ENCODE measurements at places on chromosomes 5 and 9. TPM values are rescaled to one million over a fixed set of nuclear protein-coding genes. Genes with fewer than 3 reads are reported as not detected.

DNA sequence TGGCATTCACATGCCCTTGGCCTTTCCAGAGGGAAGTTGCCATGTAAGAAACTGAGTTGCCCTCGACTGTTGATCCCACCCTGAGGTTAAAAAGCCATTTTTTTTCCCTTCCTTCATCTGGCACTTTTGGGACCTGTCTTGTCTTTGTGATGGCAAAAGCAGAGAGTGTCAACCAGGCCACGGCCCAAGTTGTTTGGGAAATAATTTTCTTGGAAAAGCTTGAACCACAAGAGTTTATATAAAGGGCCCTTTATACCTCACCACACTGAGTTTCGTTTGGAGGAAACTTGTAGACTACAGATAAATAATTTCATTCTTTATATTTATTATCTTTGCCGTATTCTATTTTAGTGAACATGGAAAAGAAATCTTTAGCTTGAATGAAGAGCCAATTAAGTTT is 34.3 kb downstream of the ACTBL2 start:
- peaks cover 7% of the 10 kb centered on the region for H3K4me1 ChIP-seq
- no peak for DNase-seq
- H3K27ac ChIP-seq, result no peak overlapping the region
- no peaks in the 10 kb centered on the region for H3K36me3 ChIP-seq

The STPG3 gene
- not detected for total RNA-seq

GRCh38 chr5:111922344-111922743 is 165.3 kb upstream of the NREP start:
- DNase-seq, result no peak
- no peaks in the 10 kb centered on the region for H3K4me1 ChIP-seq
- no peaks in the 10 kb centered on the region for H3K27me3 ChIP-seq

DNA sequence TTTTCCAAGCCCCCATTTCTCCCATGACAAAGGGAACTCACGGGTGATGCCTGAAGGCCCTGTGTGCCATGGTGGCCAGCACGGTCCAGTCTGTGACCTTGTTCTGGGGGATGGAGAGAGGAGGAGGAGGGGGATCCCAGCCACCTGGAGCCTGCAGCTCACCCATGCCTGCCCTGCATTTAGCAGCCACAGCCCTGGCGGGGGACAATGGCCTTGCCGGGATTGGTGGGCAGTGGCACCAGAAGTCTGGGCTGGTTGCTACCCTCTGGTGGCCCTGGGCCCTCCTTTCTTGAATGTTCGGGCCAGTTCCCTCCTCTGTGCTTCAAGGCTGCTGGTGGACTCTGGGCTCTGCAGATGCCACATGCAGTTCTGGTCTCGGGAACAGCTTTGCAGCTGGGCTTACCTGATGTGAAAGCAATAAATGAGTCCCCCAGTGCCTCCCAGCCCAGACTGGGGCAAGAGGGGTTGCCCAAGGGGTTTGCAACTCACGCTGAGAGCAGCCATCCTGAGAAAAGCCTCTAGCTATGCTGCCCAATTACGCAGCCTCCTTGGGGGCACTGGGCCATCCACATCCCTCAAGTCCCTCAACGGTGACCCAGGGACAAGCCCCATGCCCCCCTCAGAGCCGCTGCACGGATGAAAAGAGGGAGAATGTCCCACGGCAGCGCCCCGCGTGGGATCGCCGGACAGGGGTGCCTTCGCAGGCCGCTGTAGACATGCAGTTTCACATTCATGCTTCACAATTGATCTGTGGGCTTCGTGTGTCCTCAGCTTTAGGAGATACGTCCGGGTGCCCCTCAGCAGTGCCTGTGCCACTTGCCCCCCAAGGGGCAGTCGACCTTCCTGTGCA is 49.2 kb upstream of the FCN1 start:
- no peak overlapping the region for H3K27ac ChIP-seq
- peaks cover 10% of the 10 kb centered on the region for H3K27me3 ChIP-seq
- H3K4me3 ChIP-seq, result no peak overlapping the region
- no peaks in the 10 kb centered on the region for H3K4me1 ChIP-seq
- DNase-seq, result no peak
- no peaks in the 10 kb centered on the region for H3K36me3 ChIP-seq

GRCh38 chr9:71774920-71775319 is 6.6 kb upstream of the CEMIP2 start:
- peaks cover 5% of the 10 kb centered on the region for H3K4me1 ChIP-seq
- no peak overlapping the region for H3K27ac ChIP-seq
- no peak overlapping the region for H3K4me3 ChIP-seq
- no peaks in the 10 kb centered on the region for H3K27me3 ChIP-seq
- no peaks in the 10 kb centered on the region for H3K36me3 ChIP-seq
- DNase-seq, result no peak

The RORB gene
- total RNA-seq, result 0.07 TPM

The ADAMTS2 gene
- total RNA-seq, result not detected

- peak overlapping the region; percentile 85 for H3K27ac ChIP-seq
- peak; percentile 62 for DNase-seq
- H3K4me3 ChIP-seq, result peak overlapping the region; percentile 66
- H3K36me3 ChIP-seq, result peaks cover 26% of the 10 kb centered on the region
- H3K27me3 ChIP-seq, result peaks cover 2% of the 10 kb centered on the region
Observed at GRCh38 chr5:179819296-179820126, 1.2 kb upstream of the SQSTM1 start.

GRCh38 chr9:3500044-3500443 is 25.8 kb downstream of the RFX3 start:
- H3K27ac ChIP-seq, result no peak overlapping the region
- peaks cover 26% of the 10 kb centered on the region for H3K4me1 ChIP-seq
- no peaks in the 10 kb centered on the region for H3K27me3 ChIP-seq
- DNase-seq, result no peak

DNA sequence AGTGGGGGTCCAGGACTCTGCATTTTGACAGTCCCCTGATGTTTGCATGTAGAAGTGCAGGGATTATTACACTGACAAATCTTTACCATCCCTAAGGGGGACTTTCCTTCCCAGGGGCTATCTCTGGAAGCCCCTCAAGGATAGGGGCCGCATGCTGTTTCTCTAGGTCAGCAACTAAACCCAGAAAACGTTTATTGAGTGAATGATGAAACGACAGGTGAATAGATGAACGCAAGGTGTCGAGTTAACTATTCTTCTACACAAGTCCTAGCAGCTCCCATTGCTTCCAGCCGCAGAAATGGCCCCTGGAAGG is 281 bp upstream of the HSD17B4 start:
- DNase-seq, result no peak
- peak overlapping the region; percentile 92 for H3K4me3 ChIP-seq
- H3K4me1 ChIP-seq, result peaks cover 14% of the 10 kb centered on the region
- peak overlapping the region; percentile 79 for H3K27ac ChIP-seq

DNA sequence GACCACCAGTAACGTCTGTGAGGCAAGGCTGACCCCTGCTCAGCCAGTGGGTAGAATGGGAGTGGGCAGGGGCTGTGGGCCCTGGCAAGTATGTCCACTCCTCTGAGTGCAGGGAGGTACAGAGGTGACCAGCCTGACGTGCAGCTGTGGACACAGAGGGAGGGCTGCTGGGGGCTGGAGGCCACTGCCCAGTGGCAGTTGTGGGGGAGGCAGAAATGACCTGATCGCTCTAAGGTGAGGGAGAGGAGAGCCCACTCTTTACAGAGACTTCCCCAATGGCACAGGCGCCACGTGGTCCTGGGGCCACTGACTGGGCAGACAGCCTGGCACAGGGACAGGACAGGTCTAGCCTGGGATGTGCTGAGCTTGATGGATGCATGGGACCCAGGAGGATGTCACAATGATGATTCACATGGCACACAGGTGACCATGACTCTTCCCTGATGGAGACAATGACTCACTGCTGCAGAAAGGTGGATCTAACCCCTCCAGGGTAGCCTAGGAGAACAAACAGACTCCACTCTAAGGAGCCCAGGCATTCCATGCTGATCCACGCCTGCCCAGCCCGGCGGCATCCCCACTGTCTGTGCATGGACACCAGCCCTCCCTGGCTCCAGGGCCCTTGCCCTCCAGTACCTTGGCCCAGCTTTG is 7.7 kb downstream of the LPCAT1 start:
- no peak overlapping the region for H3K4me3 ChIP-seq
- no peaks in the 10 kb centered on the region for H3K27me3 ChIP-seq
- DNase-seq, result peak; percentile 21

DNA sequence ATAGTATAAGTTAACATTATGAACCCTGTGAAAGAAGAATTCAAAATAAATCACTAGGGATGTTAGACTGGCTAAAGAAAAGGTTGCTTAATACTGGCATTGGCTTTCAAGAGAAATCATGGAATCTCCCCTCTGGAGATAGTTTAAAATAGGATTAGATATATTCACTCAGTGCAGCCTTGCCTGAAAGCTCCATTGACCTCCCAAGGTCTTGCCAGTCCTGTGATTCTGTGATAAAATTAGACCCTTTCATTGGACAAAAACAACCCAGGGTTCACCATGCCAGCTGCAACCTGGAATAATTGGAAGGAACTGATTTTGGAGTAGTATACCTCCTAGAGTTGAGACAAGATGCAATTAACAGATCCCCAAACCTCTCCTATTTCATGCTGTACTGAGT is 588.1 kb upstream of the MEF2C start:
- no peak overlapping the region for H3K27ac ChIP-seq
- no peaks in the 10 kb centered on the region for H3K36me3 ChIP-seq
- no peak for DNase-seq
- H3K4me3 ChIP-seq, result no peak overlapping the region
- no peaks in the 10 kb centered on the region for H3K27me3 ChIP-seq

DNA sequence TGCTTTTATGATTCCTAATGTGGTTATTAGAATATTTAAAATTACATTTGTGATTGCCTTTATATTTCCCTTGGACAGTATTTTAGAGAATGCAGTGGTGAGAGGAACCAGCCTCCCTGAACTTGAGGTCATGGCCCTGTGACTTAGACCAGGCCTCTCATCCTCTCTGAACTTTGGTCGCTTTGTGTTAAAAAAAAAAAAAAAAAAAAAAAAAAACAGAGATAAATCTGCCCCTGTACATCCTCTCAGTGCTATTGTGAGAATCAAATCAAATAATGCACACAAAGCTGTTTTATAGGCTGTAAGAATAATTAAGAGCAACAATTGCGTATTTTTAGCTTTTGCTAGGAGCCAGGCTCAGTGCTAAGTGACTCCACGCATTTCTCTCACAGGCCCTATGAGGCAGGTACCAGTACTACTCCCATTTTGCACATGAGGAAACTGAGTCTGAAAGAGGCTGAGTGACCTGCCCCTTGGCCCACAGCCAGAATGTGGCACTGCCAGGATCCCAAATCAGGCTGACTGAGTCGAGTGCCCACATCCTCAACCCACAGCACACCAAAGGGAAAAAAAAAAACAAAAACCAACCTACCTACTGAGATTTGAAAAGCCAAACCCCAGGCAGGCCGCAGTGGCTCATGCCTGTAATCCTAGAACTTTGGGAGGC is 110.3 kb upstream of the LARP1 start:
- no peak overlapping the region for H3K27ac ChIP-seq
- DNase-seq, result no peak
- peaks cover 19% of the 10 kb centered on the region for H3K27me3 ChIP-seq
- no peak overlapping the region for H3K4me3 ChIP-seq
- peaks cover 12% of the 10 kb centered on the region for H3K4me1 ChIP-seq

GRCh38 chr9:83523684-83524083 is 14.5 kb downstream of the FRMD3 start:
- no peak for DNase-seq
- no peaks in the 10 kb centered on the region for H3K27me3 ChIP-seq
- H3K36me3 ChIP-seq, result peaks cover 3% of the 10 kb centered on the region
- no peaks in the 10 kb centered on the region for H3K4me1 ChIP-seq
- no peak overlapping the region for H3K27ac ChIP-seq
- no peak overlapping the region for H3K4me3 ChIP-seq

- no peaks in the 10 kb centered on the region for H3K27me3 ChIP-seq
- no peaks in the 10 kb centered on the region for H3K4me1 ChIP-seq
- no peak for DNase-seq
- no peak overlapping the region for H3K27ac ChIP-seq
- no peaks in the 10 kb centered on the region for H3K36me3 ChIP-seq
- H3K4me3 ChIP-seq, result no peak overlapping the region
Observed at GRCh38 chr9:98568234-98568908, 140.4 kb downstream of the GABBR2 start.

The ACOT12 gene
- total RNA-seq, result not detected

DNA sequence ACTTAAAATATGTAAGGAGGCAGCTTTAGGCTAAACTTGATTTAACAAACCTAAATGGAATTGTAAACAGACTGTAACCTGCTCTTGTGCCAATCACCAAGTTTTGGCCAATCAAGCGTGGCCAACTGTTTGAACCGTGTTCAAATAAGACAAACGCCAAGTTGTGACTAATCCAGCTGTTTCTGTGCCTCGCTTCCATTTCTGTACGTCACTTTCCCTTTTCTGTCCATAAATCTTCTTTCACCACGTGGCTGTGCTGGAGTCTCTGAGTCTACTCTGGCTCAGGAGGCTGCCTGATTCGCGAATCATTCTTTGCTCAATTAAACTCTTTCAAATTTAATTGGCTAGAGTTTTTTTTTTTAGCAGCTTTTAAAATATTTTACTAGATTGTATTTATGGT is 71.3 kb downstream of the LIX1 start:
- H3K27me3 ChIP-seq, result no peaks in the 10 kb centered on the region
- no peaks in the 10 kb centered on the region for H3K4me1 ChIP-seq
- H3K4me3 ChIP-seq, result no peak overlapping the region
- no peaks in the 10 kb centered on the region for H3K36me3 ChIP-seq
- no peak for DNase-seq

The UBQLN1 gene
- total RNA-seq, result 88.8 TPM

GRCh38 chr9:97900738-97901565 is 21.3 kb downstream of the TRMO start:
- peaks cover 55% of the 10 kb centered on the region for H3K4me1 ChIP-seq
- peaks cover 8% of the 10 kb centered on the region for H3K36me3 ChIP-seq
- H3K27ac ChIP-seq, result no peak overlapping the region
- no peaks in the 10 kb centered on the region for H3K27me3 ChIP-seq

DNA sequence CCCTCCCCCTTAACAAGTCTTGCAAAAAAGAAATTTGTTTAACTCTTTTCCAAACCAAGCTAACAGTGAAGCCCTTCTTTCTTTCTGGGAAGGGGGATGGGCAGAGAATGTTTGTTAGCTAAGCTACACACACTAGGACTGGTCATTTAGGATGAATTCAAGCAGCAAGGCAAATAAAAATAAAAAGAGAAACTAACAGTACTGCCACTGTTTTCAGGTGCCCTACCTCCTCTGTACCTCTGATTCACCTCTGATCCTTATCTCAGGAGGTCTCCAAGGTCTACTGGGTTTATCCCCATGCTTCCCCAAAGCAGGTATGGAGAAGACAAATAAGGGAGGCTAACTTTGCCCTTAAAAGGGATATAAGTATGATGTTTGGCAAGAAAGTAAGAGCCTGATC is 52.9 kb downstream of the ELL2 start:
- H3K36me3 ChIP-seq, result peaks cover 44% of the 10 kb centered on the region
- H3K27me3 ChIP-seq, result no peaks in the 10 kb centered on the region
- H3K27ac ChIP-seq, result no peak overlapping the region
- DNase-seq, result no peak
- H3K4me3 ChIP-seq, result no peak overlapping the region

- DNase-seq, result no peak
- no peak overlapping the region for H3K4me3 ChIP-seq
- H3K36me3 ChIP-seq, result no peaks in the 10 kb centered on the region
- H3K27me3 ChIP-seq, result no peaks in the 10 kb centered on the region
- no peaks in the 10 kb centered on the region for H3K4me1 ChIP-seq
Observed at GRCh38 chr5:44974813-44975212, 166.1 kb downstream of the MRPS30 start.

Data from activated CD4-positive, alpha-beta memory T cell treated with anti-CD3 and anti-CD28 coated beads for 36 hours (primary cell).